ENCODE measurements at places on chromosomes 6 and 20.

DNA sequence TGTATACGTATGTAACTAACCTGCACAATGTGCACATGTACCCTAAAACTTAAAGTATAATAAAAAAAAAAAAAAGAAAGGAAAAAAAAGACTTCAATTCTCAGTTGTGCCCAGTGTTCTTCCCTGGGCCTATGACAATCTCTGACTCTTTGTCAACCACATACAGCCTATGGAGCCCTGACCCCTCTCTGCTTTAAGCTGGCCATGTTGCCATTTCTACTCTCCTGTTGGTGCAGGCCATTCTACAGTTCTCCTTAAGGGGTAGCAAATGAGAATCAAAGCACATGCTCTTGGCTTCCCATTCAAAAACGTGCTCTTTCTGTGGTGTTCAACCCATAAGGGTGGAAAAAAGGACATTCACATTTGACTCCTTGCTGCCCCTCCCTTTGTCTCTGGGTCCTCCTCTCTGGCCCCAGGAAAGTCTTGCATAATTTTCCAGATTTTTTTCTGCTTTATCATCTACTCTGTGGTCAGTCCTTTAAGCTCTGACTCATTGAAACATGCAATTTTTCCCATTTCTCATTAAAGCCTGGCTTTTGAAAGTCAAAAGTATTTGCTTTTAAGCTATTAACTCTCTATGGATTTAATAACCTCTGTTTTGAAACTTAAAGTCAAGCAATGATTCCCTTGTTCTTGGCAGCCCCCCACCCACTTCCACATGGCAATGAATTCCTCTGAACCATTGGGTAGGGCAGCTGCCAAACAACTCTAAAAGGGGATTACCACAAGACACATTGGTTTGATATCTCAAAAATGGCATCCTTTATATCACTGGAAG, 208.6 kb upstream of the MCHR2 start:
- no peak for DNase-seq

DNA sequence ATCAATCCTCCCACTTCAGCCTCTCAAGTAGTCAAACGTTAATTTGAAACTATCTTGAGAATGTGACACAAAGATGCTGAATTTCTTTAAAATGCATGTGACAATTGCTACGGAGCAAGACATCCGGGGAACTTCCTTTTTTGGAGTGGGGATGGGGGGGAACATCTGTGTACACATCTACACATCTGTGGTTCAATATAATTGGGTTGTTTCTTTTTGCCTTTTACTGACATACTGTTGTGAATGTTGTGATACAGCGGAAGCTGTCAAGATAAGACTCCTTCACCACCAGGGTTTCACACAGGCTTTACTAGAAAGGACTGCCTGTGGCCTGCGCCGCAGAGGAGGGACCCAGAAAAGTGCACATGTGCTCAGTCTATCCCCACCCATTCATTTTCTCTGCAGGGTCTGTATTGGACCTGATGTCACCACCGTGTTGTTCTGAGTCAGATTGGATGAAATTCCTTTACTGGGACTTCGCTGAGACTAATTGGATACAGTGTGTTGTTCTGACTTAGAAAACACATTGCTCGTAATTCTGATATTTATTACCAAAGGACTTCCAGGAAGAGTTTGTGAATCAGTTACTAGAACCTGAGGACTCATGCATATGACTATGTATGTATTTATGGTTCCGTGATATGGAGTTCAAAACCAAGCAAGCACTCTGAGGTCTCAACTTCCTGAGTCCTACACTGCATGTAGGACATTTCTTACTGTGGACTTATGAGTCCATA, 98.7 kb upstream of the SGK1 start:
- DNase-seq: no peak

- no peak for DNase-seq
Observed at GRCh38 chr20:48422242-48422960, 405.4 kb downstream of the PREX1 start.

GRCh38 chr20:14288341-14289330, 48.8 kb downstream of the FLRT3 start:
- DNase-seq: no peak

- no peak for DNase-seq
Observed at GRCh38 chr6:96626759-96627364, 63.9 kb downstream of the FHL5 start.

Measured in activated T-helper 1 cell treated with anti-CD3 and anti-CD28 coated beads, Interleukin-2, amount 50 U/mL, for 16 hours (primary cell).